ENCODE measurements at places on chromosomes 16 and 17.

- no peak for DNase-seq
Observed at GRCh38 chr17:81076141-81076679, 41.3 kb downstream of the BAIAP2 start.

DNA sequence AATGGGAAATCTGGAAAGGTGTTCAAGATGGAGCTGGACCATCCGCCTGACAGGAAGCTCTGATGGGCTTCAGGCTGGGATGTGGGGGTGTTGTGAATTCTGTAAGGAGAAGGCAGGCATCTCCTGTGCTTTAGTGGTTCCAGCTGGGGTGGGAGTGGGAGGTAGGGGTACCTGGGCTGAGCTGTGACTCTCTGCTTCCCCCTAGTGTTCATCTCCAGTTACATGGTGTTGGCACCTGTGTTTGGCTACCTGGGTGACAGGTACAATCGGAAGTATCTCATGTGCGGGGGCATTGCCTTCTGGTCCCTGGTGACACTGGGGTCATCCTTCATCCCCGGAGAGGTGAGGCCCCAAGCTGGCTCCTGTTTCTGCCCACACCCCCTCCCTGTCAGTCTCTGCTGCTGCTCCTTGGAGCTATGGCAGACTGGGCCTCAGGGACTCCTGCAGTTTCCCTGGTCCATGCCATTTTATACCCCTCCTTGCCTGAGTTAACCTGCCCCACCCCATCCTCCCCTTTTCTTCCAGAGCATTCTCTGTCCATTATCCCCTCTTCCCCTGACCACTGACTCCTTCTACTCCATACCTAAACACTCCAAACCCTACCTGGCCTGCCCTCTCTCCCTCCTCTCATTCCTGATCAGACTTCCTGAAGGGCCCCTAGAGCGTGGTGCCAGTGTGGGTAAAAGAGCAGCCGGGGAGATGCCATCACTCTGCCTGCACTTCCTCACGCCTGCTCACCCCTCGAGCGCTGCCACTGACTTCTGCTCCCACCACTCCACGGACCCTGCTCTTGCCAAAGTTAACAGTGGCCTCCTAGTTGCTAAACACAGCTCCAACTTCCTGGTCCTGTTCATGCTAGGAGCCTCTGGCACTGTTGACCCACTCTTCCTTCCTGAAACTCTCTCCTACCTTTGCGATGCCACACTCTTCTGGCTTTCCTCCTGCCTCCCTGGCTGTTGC lies 3.4 kb downstream of the SPNS1 start:
- DNase-seq = no peak

GRCh38 chr16:12111223-12111622 lies 134.7 kb downstream of the SNX29 start:
- no peak for DNase-seq

- no peak for DNase-seq
Observed at GRCh38 chr17:75262112-75262606, 480 bp downstream of the MRPS7 start.

- DNase-seq = no peak
Observed at GRCh38 chr17:82753201-82753464, 1.3 kb downstream of the TBCD start.

DNA sequence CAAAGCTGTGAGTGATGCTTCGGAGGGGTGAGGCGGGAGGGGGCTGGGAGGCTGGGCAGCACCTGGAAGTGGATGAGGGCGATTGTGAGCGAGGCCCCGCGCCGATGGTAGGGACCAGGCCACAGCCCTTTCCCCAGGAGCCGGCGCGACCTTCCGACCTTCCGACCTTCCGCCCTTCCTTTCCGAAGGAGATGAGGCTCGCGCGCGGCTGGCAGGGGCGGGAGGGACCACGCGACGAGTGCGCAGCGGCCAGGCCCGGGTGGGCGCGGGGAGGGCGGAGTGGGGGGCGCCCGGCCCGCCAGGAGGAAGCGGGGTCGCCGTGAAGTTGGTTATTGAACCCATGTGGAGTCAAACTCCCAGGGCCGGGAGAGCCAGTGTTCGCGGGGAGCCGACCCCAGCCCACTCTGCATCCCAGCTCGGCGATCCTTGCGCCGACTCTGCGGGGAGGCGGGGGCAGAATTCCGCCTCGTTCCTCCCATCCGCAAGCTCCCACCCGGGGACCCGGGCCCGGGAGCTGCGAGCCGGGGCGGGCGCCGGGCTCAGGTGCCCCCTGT lies 56.6 kb downstream of the RAP1GAP2 start:
- no peak for DNase-seq
